ENCODE measurements at places on chromosomes 6 and 20.

GRCh38 chr20:32957459-32957858 is 46.8 kb downstream of the SUN5 start:
- no peak for DNase-seq

DNA sequence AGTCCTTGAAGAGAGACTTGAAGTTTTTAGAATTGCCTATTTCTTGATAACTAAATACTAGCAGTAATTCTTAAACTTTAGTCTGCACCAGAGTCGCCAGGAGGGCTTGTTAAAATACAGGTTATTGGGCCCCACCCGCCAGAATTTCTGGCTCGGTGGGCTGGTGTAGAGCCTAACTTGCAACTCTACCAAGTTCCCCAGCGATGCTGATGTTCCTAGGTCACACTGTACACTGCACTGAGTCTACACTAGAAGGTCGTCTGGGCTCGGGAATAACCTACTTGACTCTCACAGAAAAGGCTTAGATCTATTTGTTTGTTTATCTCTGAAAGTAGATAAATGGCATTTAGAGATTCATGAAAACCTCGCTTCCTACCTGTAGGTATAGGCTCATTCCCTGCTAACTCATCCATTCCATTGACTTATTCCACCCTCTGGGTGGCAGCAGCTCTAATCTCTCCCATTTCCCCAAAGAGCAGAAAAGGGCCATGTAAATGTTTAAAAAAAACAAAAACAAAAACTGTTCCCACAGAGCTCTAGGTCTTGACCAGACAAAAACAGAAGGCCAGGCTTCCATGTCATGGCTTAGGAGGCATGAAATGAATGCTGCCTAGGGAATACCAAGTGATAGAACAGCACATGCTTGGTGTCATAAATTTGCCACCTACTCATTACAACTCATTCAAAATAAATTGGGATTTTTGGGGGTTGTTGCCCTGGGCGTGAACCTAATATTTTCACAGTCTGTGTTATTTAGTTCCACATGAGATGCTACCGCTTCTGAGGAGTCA is 292.1 kb downstream of the ADGB start:
- DNase-seq = no peak

- DNase-seq = no peak
Measured at GRCh38 chr6:1049170-1049569, 262.7 kb upstream of the FOXQ1 start.

- peak; percentile 47 for DNase-seq
Measured at GRCh38 chr6:146968041-146968760, 236.0 kb upstream of the STXBP5 start.

- no peak for DNase-seq
Measured at GRCh38 chr20:19993958-19994669, 23.0 kb upstream of the NAA20 start.

DNA sequence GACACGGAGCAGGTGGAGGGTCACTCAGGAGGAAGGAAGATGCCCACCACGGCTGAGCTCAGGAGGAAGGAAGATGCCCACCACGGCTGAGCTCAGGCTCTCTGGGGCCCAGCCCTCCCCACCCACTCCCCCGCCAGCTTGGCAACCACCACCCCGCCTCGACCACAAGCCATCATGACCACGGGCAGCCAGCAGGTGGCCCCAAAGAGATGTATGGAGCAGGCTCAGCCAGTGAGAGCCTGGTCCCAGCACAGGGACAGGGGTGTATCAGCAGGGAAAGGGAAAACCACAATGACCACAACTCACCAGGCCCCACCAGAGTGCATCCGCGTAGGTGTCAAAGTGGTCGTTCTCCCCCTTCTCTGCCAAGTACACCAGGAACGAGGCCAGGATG is 30.4 kb downstream of the KCNQ2 start:
- DNase-seq = peak; percentile 48

- no peak for DNase-seq
Measured at GRCh38 chr6:154726887-154727286, 6.3 kb upstream of the SCAF8 start.

DNA sequence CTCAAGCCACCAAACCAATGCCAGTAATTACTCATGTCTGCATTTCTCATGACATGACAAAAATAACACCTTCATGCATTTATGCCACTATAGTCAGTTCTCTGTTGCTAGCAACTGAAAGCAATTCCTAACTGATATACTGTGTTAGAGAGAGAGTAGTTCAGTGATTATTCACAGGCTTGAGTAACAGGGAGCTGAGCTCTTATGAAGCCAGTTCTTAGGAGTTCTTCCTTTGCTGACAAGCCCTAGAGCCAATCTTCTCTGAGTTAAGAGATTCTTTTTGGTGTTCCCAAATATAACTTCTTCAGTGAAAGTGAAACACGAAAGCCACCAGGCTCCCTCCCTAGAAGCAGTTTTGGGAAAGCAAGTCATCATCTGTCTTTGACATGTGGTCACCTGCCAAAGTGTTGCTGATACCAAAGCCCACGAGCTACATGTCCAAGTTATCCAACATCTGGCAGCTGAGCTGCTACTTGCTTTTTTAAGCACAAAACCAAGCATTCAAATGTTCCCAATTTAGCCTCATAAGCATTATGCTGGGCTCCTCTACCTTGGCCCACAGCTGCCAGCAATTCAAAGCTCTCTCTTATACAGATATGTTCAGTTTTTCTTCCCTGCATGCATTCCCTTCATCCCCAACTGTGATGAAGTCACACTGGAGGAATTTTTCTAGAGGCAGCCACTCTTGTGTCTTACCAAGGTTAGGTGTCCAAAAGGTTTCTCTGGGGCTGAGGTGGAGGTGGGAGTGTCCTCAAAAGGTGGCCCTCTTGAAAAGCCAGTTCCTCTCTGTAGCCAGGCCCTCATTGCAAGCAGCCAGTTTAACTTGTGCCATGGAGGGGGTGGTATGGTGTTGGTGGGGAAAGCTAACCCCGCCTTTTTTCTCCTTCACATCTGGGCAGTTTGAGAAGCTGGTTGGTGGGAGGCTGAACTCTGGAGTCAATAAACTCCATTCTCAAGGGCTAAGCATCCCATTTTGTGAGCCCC is 92.7 kb upstream of the ARMC2 start:
- DNase-seq = no peak

GRCh38 chr20:25364879-25365699 is 25.5 kb downstream of the ABHD12 start:
- no peak for DNase-seq

DNA sequence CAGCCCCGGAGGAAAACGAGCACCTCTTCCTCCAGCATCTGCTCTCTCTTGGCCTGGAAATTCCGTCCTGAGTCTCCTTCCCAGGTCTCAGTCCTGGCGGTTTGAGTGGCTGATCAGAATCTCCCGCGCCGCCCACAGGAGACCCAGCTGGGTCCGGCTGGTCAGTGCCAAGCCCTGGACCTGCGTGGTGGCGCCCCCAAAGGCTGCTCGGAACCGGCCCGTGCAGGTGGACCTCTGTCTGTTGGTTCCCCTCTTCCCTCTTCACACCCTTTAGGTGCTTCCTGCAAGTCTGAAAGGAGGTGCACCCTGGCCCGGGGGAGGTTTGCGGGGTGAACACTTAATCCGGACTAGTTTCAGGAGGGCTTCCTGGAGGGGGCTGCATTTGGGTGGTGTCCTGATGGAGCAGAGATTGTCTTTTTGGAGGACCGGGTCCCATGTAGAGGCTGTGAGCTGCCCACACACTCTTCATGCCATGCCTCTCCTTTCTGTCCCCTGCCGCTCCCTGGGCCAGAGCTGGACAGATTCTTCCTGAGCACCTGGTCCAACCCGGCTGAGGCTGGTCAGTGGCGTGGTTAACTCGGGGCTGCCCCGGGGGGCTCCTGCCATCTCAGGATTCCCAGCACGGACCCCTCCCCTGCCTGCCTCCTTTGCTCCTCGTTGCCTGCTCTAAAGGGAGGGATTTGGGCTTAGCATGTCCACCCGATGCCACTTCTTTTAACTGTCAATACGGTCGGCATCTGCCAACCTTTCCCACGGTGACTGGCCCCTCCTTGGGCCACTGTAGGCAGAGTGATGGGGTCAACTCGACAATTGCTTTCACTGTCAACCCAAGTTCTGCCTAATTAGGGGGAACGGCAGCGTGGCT is 16.5 kb upstream of the BHLHE23 start:
- DNase-seq = no peak

Data from NCI-H1105 treated with DMSO at 0.1 percent for 48 hours (cell line).